Hematopoietic multipotent progenitor cell treated with erythropoietin and hydrocortisone succinate and interleukin-3 and kit ligand, for 6 days (in vitro differentiated cells): ENCODE measurements at places on chromosomes 7 and 10.

DNA sequence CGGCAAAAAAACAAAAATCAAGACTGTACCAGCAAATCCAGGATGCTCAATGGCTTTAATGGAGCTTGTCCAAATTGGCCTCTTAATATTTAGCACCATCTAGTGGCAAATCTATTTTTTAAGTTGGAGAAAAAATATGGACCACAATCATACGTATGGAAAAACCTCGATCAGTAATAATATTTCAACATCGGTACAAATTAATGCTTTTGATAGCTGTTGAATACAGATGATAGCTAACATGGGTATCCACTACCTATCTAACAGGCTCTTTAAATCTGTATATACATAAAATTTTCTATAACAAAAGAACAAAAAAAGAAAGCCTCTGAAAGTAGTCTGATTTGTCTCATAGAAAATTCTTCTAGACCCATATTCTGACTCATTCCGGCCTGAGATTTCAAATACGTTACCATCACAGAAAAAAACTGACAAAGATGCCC, 29.2 kb downstream of the COA1 start:
- DNase-seq, result peak; percentile 84

DNA sequence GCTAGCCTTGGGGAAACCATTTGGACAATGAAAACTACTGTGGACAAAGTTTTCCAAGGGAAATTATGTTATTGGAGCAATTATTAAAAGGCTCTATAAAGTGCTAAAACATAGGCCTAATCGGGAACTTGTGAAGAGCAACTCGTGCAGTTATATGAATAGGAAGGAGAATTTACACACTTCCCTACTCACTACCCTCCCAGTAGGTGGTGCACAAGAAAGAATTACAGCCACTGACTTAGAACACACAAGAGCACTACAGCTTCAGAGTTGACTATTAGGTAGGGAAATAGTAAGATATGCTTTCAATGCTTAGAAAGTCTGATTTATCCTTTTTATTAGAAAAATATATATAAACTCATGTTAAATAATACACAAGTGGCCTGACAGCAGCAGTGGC, 47.2 kb downstream of the GSAP start:
- DNase-seq, result peak; percentile 46

GRCh38 chr7:111043561-111043960, 47.4 kb upstream of the LRRN3 start:
- DNase-seq, result no peak

DNA sequence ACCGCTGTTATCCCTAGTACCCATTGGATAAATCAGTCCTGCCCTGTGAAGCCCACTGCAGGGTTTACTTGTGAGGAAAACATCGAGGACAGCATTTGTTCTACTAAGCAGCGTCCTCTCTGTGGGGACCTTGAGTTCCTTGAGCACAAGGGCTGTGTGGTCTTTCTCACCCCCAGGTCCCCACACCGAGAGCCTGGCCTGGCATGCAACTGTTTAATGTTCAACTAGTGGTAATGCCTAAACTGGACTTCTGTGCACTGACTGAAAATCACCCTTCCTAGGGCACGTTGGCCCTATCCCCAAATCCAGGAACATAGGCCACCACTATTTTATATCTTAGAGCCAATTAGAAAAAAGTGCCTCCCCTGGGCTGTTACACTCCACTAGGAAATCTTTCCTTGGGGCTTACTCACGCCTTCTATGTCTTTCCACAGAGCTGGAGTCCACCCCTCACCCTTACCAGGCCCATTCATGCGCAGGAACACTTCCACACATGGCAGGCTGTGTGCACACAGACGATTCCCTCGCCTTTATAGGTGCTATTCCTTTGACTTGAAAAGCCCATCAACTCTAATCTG, 1.7 kb upstream of the TMEM213 start:
- DNase-seq, result no peak

DNA sequence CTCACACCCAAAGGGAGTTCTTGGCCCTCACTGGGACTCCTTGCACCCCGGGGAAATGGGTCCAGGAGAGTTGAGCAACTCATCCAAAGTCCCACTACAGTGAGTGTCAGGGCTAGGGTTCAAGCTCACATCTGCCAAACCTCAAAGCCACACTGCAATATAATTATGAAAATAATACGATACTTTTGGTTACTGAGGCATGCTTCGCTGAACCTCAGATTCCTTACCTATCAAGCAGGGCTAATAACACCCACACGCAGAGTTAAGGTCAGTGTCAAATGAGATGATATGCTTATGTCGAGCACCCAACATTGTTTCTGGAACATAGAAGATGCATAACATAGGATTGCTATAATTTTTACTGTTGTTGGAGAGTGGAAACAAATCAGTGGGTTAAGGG, 58.2 kb downstream of the BPGM start:
- DNase-seq, result no peak

DNA sequence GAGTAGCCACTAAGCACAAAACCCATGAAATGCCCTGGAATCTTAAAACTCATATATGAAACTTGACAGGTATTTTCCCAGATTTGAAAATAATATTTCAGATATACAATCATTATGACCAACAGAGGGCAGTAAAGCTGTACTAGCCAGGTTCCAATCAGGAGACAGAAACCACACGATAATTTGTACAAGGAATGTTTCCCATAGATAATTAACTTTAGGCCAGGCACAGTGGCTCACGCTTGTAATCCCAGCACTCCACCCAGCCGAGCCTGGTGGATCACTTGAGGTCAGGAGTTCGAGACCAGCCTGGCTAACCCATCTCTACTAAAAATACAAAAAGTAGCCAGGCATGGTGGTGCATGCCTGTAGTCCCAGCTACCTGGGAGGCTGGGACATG, 31.0 kb upstream of the NUB1 start:
- DNase-seq, result peak; percentile 84

GRCh38 chr10:9950070-9950469, 1067.6 kb upstream of the CELF2 start:
- no peak for DNase-seq

GRCh38 chr10:129056734-129057689, 410.0 kb upstream of the MGMT start:
- DNase-seq, result no peak

DNA sequence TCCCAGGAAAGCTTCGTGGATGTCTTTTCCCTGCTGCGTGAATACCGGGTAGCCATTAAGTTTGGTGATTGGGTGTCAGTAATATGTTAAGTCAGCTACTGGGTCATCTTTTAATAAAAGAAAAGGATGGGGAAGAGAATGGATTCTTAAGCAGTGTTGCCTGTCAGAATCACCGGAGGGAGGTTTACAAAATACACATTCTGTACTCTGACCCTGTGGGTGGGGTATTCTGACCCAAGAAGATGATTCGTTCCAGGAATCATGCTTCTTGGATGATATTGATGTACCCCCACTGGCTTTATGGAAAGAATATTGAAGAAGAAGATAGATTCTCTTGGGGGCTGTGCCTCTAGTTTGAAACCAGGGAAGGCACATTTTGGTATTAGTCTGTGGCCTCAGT, 18.3 kb downstream of the SGPL1 start:
- DNase-seq, result no peak

GRCh38 chr10:43939389-43939938, 290.8 kb upstream of the ZNF32 start:
- no peak for DNase-seq

DNA sequence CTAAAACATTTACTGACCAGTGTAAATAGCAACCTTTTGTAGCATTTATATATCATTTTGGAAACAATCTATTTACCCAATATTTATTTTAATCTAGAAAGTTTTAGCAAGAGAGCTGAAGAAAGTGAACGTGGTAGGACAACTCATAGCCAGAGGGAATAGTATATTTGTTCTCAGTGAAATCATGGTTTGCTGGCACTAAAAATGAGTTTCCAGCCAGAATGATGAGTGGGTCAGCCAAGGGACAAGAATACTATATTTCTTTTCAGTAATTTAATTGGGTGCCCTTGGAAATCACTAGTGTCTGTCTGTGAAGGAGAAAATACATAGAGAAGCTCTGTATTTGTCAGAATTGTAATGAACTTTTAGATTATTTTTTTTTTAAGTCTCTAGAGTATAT, 74.9 kb downstream of the MINPP1 start:
- DNase-seq, result no peak

- no peak for DNase-seq
These were observed 152.4 kb upstream of the SLC26A5 start for GRCh38 chr7:103598326-103598905.

DNA sequence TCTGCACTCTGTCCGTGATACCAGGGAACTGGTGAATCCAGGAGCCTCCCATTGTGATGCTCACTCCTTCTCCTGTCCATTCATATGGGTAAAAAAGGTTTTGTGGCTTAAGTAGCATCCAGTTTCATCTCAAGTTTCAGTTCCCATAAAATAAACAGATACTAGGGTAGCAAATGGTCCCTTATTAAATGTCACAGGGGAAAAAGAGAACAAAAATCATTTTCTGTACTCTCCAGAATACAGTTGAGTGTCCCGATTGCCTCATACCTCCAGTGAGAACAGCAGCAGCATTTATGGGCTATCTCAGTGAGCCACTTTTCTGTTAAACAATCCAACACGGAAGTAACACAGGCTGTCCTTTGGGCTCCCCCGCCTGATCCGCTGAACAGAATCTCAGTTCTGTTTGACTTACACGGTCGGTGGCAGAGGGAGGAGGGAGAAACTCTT, 179.6 kb downstream of the CELF2 start:
- no peak for DNase-seq
